Heart left ventricle (tissue), 16 donors: ENCODE measurements at places on chromosomes 4 and X.

- no peak for DNase-seq
- peaks cover 27% of the 10 kb centered on the region for H3K4me1 ChIP-seq
- no peaks in the 10 kb centered on the region for H3K27me3 ChIP-seq
Measured at GRCh38 chr4:15376594-15376993, 51.2 kb upstream of the C1QTNF7 start.

- no peaks in the 10 kb centered on the region for H3K27me3 ChIP-seq
- H3K4me1 ChIP-seq = no peaks in the 10 kb centered on the region
- H3K27ac ChIP-seq = no peak overlapping the region
Measured at GRCh38 chrX:150775569-150776350, 82.6 kb downstream of the MTMR1 start.

DNA sequence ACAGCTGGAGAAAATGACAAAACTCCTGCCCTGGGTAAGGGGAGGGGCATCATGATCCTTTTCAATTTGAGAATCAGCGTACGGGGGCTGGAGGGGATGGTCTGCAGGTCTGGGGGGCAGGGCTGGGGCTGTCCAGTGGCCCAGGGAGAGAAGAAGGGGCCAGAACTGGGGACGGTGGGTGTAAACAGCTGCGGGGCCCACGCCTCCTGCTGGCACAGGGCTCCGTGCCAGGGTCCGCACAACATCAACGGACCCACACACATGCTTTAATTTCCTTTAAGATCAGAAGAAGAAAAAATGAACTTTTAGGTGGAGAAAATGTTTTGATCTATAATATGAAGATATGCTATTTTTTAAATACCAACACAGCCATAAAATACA lies 52.1 kb downstream of the PSAPL1 start:
- no peaks in the 10 kb centered on the region for H3K27me3 ChIP-seq
- H3K27ac ChIP-seq = no peak overlapping the region
- DNase-seq = no peak
- H3K4me3 ChIP-seq = no peak overlapping the region
- H3K36me3 ChIP-seq = no peaks in the 10 kb centered on the region

DNA sequence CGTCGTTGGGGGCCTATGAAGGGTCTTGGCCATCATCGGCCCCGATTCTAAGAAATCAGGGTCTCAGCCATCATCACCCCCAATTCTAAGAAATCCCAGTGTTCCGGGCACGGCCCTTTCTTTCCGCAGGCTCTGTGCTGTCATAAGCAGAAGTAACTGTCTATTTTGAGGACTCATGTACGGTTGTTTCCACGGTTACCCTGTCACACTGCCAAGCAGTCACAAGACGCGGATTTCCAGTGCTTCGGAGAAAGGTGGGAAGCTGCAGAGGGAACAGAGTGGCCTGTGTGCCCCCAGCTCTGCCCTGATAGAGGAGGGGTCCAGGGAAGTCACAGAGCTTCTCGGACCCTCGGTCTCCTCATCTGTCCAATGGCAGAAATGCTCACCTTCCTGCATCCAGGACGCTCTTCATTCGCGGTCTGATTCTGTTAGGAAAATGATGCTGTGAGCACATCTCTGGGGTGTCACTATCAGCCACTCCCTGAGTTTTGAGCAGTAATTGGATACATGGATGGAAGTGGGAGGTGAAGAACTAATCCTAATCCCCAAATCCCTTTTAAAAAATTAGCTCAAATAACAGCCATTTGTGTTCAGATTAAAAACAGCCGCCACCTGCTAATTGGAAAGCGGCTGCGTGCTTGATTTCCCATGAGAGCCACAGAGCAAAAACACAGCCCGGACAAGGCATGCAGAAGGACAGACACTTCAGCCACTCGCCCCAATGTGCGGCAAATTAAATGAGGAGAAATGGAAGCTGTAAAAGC lies 73.1 kb downstream of the WFS1 start:
- H3K36me3 ChIP-seq = no peaks in the 10 kb centered on the region
- peaks cover 4% of the 10 kb centered on the region for H3K27me3 ChIP-seq
- H3K4me3 ChIP-seq = no peak overlapping the region
- no peak overlapping the region for H3K27ac ChIP-seq
- DNase-seq = peak; percentile 63

GRCh38 chrX:2748171-2748814 lies 3.5 kb upstream of the XG start:
- no peak for DNase-seq
- H3K36me3 ChIP-seq = no peaks in the 10 kb centered on the region
- no peak overlapping the region for H3K27ac ChIP-seq
- no peaks in the 10 kb centered on the region for H3K27me3 ChIP-seq
- H3K4me3 ChIP-seq = no peak overlapping the region

DNA sequence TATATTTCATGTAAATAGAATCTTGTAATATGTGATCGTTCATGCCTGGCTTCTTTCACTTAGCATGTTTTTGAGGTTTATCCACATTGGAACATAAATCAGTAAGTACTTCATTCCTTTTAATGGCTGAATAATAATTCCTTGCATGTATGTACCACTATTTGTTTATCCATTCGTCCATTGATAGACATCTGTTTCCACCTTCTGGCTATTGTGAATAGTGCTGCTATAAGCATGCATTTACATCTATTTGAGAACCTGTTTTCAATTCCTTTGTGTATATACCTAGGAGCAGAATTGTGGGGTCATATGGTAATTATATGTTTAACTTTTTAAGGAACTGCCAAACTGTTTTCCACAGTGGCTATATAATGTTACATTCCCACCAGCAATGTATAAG lies 356.7 kb upstream of the DIPK2B start:
- no peaks in the 10 kb centered on the region for H3K4me1 ChIP-seq
- H3K36me3 ChIP-seq = no peaks in the 10 kb centered on the region
- no peak overlapping the region for H3K27ac ChIP-seq

DNA sequence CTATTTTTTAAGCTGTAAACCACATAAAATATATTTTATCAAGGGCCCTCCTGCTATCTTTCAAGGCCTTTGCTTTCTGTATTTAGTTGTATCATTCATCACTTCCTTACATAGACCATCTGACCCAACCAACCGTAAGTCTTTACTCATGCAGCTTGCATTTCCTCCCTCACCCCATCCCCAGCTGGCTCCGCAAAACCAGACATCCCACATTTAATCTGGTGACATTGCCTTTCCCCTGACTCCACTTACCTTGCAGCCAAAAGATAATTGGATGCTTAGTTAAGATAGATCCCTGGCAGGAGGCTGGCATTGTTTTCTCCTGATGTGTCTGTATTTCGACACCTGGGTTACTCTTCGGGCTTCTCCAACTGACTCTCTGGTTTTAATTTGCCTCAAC lies 183.7 kb upstream of the LDB2 start:
- no peak overlapping the region for H3K27ac ChIP-seq
- no peak for DNase-seq
- H3K4me1 ChIP-seq = no peaks in the 10 kb centered on the region
- H3K4me3 ChIP-seq = no peak overlapping the region
